ENCODE measurements at places on chromosomes 5 and 9. TPM values are rescaled to one million over a fixed set of nuclear protein-coding genes. Genes with fewer than 3 reads are reported as not detected.

The ADAMTS6 gene
- total RNA-seq, result 0.78 TPM

The FCHO2 gene
- total RNA-seq, result 19.7 TPM

The C5 gene
- 1.0 TPM for total RNA-seq

The HTR4 gene
- 0.22 TPM for total RNA-seq

The NUTM2F gene
- total RNA-seq, result not detected

The PCDHGB2 gene
- total RNA-seq, result 9.2 TPM

The CDC25C gene
- total RNA-seq, result 0.16 TPM

The FAM81B gene
- 18.8 TPM for total RNA-seq

The NXNL2 gene
- total RNA-seq, result not detected

The PCA3 gene
- not detected for total RNA-seq

The SV2C gene
- not detected for total RNA-seq

The ZNF354C gene
- 4.7 TPM for total RNA-seq

The ALDH1A1 gene
- 19.8 TPM for total RNA-seq

The PCDHB9 gene
- 0.81 TPM for total RNA-seq

The FBLL1 gene
- not detected for total RNA-seq

The NPM1 gene
- total RNA-seq, result 342 TPM

The CD74 gene
- total RNA-seq, result 263 TPM

The C9 gene
- total RNA-seq, result not detected

The SLC36A2 gene
- 1.2 TPM for total RNA-seq

The KLF9 gene
- total RNA-seq, result 50.9 TPM

The FAM13B gene
- 21.9 TPM for total RNA-seq

The SH2D3C gene
- 18.2 TPM for total RNA-seq

The GZMA gene
- total RNA-seq, result 1.0 TPM

The KLF4 gene
- 32.4 TPM for total RNA-seq

The SPIN1 gene
- 44.9 TPM for total RNA-seq

The SMIM33 gene
- total RNA-seq, result not detected

The FBN2 gene
- total RNA-seq, result 23.5 TPM

The MVB12B gene
- 11.5 TPM for total RNA-seq

The IFNE gene
- total RNA-seq, result not detected

The IFT74 gene
- total RNA-seq, result 10.6 TPM

The SARDH gene
- 0.94 TPM for total RNA-seq

The SLC25A2 gene
- 0.16 TPM for total RNA-seq

The IFNA10 gene
- not detected for total RNA-seq

Measured in Right ventricle myocardium superior (tissue), 1 donor.